ENCODE measurements at places on chromosomes 2 and 18. TPM values are rescaled to one million over a fixed set of nuclear protein-coding genes. Genes with fewer than 3 reads are reported as not detected.

MARCO gene
- total RNA-seq, result not detected

GAL3ST2 gene
- total RNA-seq, result 0.34 TPM

CDK5R2 gene
- total RNA-seq, result not detected

SOX11 gene
- total RNA-seq, result not detected

ABCG8 gene
- not detected for total RNA-seq

Measured in activated CD8-positive, alpha-beta T cell treated with anti-CD3 and anti-CD28 coated beads, Interleukin-2, amount 10 ng/mL, durations not matched to agents 7 days and 5 days (primary cell).